Activated gamma-delta T cell treated with anti-CD3 and anti-CD28 coated beads, Interleukin-2, amount 50 U/mL, for 16 hours (primary cell): ENCODE measurements at places on chromosomes 2 and 18.

DNA sequence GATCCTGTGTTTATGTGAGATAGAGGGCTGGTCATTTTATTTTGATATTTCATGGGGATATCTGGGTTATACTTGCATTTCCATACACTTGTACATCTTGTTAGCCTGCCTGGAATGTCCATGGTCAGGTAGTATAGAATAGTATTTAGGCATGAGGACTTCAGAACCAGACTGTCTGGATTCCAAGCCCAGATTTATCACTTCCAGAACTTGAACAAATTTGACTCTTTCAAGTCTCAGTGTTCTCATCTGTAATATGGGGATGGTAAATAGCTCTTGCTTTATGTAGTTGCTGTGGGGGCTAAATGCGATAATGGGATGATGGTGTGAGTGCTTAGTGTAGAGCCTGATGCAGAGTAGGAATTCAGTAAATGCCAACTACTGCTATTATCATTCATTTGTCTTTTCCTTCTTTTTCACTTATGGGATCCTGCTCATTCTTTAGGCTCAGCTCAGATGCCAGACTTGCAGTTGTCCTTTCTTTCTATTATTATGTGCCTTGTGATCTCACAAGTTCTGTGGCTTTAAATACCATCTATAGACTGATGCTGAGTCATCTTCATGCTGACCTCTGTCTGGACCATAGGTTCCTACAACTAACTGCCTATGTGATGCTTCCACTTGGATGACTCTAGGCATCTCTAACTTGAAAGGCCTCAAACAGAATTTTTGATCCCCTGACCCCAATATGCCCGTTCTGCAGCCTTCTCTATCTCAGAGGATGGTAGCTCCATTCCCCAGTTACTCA, 67.4 kb downstream of the POLE4 start:
- DNase-seq: no peak

- no peak for DNase-seq
Observed at GRCh38 chr2:45171136-45171501, 161.9 kb upstream of the SIX2 start.

- no peak for DNase-seq
Observed at GRCh38 chr2:26607698-26608097, 33.5 kb downstream of the CIB4 start.

DNA sequence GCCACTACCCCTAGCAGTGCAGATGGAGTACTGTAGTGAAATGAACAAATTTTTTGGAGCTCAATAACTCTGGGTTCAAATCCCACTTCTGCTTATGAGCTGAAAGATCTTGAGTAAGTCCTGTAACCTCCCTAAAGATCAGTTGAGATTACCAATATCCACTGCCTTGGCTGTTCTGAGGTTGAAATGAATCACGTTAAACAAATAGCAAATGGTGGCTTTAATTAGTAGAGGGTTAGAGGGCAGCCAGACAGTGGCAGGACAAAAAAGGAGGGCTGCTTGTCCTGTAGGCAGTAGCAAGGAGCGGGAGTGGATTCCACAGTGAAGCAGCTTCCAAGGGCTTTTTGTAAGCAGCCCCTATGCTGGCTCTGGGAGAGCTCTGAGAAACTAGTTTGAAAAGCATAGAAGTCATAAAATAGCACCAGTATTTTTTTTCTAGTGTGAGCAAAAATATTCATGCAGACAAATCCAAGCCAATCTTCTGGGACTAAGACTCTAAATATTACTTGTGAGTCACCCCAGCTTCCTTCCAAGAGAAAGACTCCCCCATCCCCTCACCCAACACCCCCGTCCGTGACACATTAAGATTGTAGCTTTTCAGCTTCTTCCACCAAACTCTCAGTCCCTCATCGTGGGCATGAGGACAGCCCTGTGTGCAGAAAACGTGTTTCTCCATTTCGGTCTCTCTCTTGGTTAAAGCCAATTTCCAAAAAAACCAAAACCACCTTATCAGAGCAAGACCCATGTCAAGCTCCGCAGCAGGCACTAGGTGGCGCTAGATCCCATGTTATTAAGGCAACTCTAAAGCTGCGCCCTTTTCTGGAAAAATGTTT, 123.5 kb upstream of the LGALSL start:
- peak; percentile 70 for DNase-seq

DNA sequence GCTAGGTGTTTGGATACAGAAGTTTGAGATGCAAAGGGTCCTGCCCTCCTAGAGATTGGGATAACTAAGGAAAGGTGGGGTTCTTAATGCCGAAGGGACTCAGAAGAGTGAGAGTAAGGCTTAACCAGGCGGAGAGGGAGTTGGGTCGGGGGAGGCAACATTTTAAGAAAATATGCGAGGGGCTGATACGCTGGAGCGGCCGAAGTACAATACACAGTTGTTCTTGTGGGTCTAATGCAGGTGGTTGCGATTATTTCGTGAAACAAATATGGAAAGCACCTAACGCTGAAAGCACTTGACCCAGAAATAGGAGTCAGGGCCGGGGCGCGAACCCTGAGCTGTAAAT, 344 bp upstream of the MRPL33 start:
- DNase-seq: no peak

GRCh38 chr2:190404487-190404886, 3.7 kb upstream of the MFSD6 start:
- no peak for DNase-seq

GRCh38 chr2:136016836-136017235, 31.4 kb upstream of the DARS1 start:
- no peak for DNase-seq

- DNase-seq: no peak
Observed at GRCh38 chr2:230873661-230874401, 9.1 kb downstream of the ITM2C start.

DNA sequence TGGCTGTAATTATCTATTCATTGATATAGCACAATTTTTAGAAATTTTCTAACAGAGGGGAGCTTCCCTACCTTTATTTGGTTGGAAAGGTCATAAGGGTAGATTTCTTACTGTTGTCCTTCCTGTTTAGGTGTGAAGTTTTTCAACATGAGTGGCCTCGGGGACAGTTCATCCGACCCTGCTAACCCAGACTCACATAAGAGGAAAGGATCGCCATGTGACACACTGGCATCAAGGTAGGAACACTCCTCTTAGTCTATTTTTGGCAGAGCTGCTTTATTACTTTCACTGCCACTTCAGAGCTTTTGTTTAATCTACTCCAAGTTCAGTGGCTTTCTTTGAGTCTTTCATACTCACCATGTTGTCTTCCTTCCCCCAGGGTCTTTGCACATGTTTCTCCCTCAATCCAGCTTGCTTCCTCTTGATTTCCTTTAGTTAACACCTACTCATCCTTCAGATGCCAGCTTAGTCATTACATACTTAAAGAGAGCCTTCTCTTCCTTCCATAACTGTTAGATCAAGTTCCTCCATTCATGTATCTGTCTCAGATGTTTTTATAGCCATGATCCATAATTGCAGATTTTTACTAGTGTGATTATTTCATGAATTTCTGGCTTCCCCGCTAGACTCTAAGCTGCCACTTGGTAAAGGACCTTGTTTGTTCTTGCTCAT, 134.5 kb downstream of the PTRHD1 start:
- no peak for DNase-seq

GRCh38 chr18:21391074-21391673, 149.1 kb downstream of the GREB1L start:
- DNase-seq: no peak

GRCh38 chr2:105494683-105495425, 96.0 kb upstream of the FHL2 start:
- no peak for DNase-seq

GRCh38 chr2:40098786-40099470, 319.9 kb upstream of the THUMPD2 start:
- no peak for DNase-seq

DNA sequence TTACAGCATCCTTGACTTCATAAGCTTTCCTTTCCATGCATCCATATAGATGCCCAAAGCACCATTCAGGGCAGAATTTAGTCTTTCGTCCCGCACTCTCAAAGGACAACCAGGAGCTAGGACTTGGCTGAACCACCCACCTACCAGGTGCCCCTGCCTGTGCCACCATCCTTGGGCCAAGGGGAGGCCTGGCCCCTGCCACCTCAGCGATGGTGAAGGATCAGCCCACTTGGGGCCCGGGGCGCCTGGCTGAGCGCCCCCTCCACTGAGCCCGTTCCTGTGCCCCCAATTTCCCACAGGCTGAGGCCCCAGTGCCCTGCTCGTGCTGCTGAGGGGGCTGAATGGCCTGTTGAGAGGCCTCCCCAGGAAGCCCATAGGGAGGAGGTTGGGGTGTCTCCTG, 33.3 kb upstream of the ALPP start:
- no peak for DNase-seq

DNA sequence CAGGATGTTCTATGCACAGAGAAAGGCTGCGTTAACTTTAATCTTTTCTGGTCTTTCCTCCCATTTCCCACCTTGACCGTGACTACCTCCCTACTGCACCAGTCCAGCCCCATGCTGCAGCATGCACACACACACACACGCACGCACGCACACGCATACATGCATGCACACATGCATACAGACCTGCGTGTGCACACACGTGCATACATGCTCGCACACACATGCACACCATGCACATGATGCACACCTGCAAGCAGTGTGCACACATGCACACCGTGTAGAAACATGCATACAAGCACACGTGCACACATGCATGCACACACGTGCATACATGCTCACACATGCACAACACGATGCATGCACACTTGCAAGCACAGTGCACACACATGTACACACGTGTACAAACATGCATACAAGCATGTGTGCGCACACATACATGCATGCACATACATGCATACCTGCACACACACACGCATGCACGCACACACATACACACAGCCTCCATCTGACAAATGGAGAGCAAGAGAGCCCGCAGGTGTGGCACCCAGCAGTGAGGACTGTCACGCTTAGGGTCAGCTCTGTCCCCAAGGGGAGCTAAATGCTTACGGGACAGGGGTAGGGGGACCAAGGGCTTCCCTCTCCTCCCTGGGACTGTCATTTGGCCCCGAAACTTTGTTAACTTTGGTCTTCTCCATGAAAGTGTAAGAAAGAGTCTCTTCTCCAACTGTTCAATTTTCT, 18.2 kb downstream of the SNORC start:
- no peak for DNase-seq

GRCh38 chr2:54077088-54077900, 38.1 kb upstream of the ACYP2 start:
- no peak for DNase-seq

DNA sequence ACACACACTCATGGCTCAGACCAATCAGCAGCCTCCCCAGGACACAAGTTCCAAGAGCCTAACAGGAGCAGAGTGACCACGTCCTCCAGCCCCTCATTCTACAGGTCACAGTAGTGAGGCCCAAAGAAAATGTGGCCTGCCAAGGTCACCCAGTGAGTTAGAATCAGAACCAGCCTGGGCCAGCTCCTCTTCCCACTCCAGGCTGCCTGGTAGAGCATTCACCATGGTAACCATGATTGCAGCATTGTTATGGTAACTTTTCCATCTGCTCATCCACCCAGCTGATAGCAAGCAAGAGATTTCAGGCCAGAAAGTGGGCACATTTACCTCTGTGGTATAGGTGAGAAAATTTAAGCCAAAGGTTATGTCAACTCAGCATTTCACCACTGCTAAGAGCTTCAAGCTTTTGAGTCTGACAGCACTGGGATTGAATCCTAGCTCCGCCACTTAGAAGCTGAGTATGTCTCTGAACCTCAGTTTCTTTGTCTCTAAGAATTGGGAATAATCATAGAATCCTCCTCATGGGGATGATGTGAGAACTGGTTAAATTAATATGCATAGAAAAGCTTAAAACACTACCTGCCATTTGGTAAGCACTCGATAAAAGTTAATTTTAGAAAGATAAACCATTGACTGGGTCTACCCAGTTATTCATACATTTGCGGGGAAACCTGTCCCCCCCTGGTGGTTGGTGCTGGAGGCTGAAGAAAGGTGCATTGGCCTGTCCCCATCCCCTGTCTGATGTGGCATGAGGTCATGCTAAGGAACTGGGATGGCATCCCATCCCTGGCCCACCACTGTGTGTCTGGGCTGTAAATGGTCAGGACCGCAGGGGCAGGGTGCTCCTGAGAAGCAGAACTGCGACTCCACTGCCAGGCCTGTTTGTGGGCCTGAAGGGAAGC, 181.5 kb downstream of the KLHL29 start:
- no peak for DNase-seq

GRCh38 chr18:3135536-3135935, 84.2 kb downstream of the MYOM1 start:
- DNase-seq: no peak

DNA sequence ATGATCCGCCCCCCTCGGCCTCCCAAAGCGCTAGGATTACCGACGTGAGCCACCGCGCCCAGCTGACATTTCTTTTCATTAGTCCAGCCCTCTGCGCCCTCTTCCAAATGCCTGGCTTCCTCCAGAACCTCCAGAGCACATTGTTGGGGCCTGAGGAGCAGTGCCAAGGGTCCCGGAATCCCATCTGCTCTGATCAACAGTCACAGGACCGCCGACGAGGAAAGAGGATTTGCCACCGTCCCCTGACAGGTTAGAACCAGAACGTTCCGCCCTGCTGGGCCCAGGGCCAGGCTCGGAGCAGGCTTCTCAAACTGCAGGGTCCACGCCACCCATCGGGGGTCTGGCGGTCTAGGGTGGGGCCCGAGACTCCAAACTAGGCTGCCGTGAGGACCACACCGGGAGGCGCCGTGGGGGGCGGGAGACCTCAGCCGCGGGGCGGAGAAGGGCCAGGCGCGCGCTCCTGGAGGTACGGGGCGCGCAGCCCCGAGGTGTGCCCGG, 36.9 kb upstream of the ITM2C start:
- no peak for DNase-seq

DNA sequence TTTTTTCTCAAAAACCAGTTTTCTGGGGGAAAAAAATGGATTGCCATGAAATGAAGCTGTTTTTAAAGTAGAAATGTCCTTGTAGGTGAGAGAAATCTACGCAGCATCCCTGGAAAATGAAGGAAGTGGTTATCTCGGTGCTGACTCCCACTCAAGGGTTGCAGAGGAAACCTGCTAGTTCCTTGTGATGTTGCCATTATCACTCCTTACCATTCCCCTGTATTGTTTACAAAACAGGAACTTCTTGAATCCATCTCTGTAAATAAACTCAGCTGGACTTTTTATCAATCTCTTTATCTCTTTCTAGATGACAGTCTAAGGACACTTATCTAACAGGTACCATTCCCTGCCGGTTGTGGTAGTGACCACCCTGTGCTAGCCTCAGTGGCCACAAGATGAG, 61.2 kb downstream of the FEZ2 start:
- no peak for DNase-seq

- no peak for DNase-seq
Observed at GRCh38 chr2:65255356-65255755, 27.7 kb downstream of the ACTR2 start.

DNA sequence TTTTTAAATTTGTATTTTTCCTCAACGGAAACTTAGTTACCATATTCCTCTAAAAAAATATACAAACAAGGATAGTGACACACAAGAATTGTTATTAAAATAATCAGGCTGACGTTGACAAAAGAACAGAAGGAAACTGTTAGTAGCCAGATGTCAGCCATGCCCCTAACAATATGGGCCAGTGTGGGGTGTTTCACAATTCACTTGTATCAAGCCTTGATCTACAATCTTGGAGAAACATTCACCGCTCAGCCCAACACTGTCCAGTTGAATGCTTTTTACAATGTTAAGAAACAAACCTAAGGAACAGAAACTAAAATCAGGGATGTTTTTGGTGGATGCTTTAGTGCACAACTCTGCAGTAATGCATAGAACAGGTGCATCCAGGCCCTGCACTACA, 44.6 kb downstream of the TMEFF2 start:
- DNase-seq: no peak
